ENCODE measurements at places on chromosomes 12 and 14.

DNA sequence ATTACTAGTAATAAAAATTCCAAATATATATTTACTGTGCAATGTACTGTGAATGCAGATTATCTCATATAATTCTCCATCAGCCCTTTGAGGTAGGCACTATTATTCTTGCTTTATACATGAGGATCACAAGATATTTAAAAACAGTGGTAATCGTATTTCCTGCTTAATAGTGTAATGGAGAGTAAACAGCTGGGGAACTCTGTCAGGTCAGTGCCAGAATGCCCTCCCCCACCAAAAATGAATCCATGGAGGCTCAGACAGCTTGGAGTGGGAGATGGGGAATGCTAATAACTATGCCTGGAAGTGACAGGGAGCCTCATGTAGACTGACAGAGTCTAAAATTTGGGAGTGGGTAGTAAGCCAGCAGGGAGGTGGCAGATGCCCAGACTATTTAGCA is 153.6 kb downstream of the PAH start:
- H3K4me1 ChIP-seq = no peaks in the 10 kb centered on the region
- no peak for DNase-seq
- H3K27ac ChIP-seq = no peak overlapping the region
- no peak overlapping the region for H3K4me3 ChIP-seq
- H3K27me3 ChIP-seq = no peaks in the 10 kb centered on the region

- H3K27ac ChIP-seq = no peak overlapping the region
- no peaks in the 10 kb centered on the region for H3K27me3 ChIP-seq
- no peaks in the 10 kb centered on the region for H3K4me1 ChIP-seq
- no peak for DNase-seq
- H3K4me3 ChIP-seq = no peak overlapping the region
- peaks cover 12% of the 10 kb centered on the region for H3K36me3 ChIP-seq
Measured at GRCh38 chr14:31070431-31070830, 44.3 kb upstream of the STRN3 start.

GRCh38 chr14:81211844-81212243 is 8.9 kb downstream of the GTF2A1 start:
- no peak overlapping the region for H3K4me3 ChIP-seq
- no peak for DNase-seq
- no peak overlapping the region for H3K27ac ChIP-seq

DNA sequence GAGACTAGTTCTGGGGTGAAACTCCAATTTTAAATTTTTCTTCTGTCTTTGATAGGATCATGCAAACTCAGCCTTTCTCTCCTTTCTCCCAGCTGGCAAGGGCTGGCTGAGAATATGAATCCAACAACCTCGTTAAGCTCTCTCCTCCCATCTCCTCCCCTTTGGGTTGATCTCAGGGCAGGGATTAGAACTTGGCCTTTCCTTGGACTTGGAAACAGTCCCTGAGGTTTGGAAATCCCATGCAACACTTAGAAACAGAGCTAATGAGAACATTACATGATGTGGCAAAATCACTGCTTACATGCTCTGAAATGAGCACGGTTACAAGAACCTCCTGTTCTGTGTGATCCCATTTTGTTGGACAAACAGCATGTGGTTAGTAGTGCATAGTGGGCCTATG is 31.6 kb downstream of the ACACB start:
- H3K27ac ChIP-seq = no peak overlapping the region
- no peaks in the 10 kb centered on the region for H3K27me3 ChIP-seq
- H3K36me3 ChIP-seq = no peaks in the 10 kb centered on the region
- DNase-seq = no peak
- H3K4me1 ChIP-seq = no peaks in the 10 kb centered on the region

DNA sequence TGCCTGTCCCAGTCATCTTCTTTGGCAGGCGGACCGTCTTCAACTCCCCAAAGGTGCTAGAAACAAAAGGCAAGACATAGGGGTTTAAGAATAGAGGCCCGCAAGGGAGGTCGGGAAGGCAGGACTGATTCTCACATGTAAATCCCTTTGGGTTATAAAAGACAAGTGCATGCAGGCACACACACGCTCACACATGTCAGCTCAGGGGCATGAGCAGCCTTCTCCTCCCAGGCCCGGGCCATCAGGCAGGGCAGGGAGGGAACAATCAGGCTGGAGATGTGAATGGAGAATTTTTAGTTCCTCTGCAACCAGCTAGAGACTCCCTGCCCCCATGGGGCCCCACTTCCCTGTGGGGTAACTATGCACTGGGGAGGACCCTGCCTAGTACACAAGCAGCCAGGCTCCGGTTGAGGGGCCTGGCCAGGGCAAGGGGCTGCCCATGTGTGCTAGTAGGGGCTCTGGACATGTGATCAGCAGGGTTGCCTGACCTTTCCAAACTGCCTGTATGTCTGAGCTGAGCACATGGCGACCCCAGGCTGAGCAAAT is 107.2 kb downstream of the RBM19 start:
- no peak overlapping the region for H3K27ac ChIP-seq
- no peak overlapping the region for H3K4me3 ChIP-seq
- H3K27me3 ChIP-seq = no peaks in the 10 kb centered on the region
- no peak for DNase-seq
- peaks cover 8% of the 10 kb centered on the region for H3K36me3 ChIP-seq

DNA sequence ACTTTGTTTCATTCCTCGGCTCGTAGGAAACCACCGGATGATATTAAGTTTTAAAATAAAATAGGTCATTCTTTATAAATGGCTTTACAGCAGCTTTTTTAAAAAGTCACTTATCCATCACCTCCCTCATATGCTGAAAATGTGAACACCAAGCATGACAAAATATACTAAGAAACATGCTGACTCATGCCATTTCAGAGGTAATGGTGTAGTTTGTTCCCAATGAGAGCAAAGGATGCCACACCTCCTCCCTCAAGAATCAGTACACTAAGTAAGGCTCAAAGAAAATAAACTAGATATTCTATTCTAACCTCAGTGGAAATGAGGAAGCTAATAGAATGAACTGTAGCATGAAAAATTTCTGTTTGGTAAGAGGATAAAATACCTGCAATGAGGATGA is 5.5 kb upstream of the DIO2 start:
- no peak overlapping the region for H3K27ac ChIP-seq
- H3K27me3 ChIP-seq = peaks cover 2% of the 10 kb centered on the region
- no peak overlapping the region for H3K4me3 ChIP-seq
- no peak for DNase-seq

DNA sequence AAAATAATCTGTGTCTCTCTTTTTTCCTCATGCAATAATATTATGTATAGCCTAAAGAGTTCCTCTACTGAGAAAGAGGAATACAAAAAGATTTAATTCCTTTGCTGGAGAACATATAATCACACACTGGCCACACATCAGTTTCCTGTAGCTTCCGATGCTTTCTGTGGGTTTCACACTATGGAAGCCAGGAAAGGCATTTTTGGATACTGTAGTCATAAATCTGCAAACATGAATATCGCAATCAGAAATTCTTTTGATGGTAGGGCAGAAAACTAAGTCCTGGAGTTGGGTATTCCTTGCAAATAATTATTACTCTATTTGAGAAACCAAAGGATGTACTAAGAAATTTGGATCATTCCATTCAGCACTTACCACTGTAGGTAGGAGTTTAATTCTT is 260.0 kb downstream of the ACSS3 start:
- no peak overlapping the region for H3K4me3 ChIP-seq
- no peak for DNase-seq
- no peaks in the 10 kb centered on the region for H3K36me3 ChIP-seq
- no peaks in the 10 kb centered on the region for H3K27me3 ChIP-seq
- no peak overlapping the region for H3K27ac ChIP-seq
- no peaks in the 10 kb centered on the region for H3K4me1 ChIP-seq

DNA sequence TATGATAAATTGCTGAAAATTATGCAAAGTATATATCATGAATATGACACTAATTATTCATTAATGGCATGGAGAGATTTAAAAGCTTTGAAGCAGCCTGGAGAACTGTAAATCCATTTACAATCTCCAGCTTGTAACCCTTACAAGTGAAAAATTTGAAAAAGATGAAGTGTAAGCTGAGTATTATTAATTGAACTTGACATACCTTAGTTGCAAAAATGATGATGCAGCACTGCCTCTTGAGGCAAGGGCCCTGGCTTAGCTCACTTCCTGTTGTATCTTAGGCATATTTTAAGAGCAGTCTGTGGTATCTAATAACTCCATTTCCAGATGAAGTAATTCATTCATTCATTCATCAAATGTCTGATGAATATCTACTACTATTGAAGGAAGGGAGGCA is 158.6 kb downstream of the ANO4 start:
- no peak overlapping the region for H3K4me3 ChIP-seq
- no peaks in the 10 kb centered on the region for H3K36me3 ChIP-seq
- H3K27ac ChIP-seq = no peak overlapping the region

- H3K4me1 ChIP-seq = peaks cover 19% of the 10 kb centered on the region
- H3K36me3 ChIP-seq = no peaks in the 10 kb centered on the region
- H3K4me3 ChIP-seq = peak overlapping the region; percentile 34
- peak; percentile 50 for DNase-seq
- H3K27ac ChIP-seq = no peak overlapping the region
Measured at GRCh38 chr12:49296836-49297694, 2.1 kb downstream of the PRPH start.

- peak within 1 kb of the TSS; percentile 68 for H3K4me3 ChIP-seq
- H3K27ac ChIP-seq = no peak within 1 kb of the TSS
- H3K36me3 ChIP-seq = no peaks in the 10 kb centered on the region
- peak; percentile 83 for DNase-seq
- H3K27me3 ChIP-seq = peaks cover 38% of the 10 kb centered on the region
Measured at GRCh38 chr12:120639771-120640721, at the start of gene CABP1. TSS of gene CABP1 (plus strand) at chr12:120640626. CDS start at chr12:120640686, 60 bp downstream.
